KG1 (cell line): ENCODE measurements at places on chromosomes 6 and 20.

DNA sequence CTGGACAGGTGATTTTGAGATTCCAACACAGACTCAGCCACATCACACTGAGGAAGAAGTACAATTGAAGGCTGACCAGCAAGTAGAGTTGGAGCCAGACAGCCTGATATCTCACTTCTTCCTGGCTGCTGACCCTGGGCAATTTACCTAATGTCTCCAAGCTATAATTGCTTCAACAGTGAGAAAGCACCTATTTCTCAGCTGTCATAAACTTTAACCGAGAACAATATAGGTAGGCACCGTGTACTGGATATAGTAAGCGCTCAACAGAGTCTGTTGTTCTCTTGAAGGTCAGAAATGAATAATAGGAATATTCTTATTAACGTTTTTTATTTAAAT lies 28.3 kb downstream of the STX7 start:
- DNase-seq: no peak

DNA sequence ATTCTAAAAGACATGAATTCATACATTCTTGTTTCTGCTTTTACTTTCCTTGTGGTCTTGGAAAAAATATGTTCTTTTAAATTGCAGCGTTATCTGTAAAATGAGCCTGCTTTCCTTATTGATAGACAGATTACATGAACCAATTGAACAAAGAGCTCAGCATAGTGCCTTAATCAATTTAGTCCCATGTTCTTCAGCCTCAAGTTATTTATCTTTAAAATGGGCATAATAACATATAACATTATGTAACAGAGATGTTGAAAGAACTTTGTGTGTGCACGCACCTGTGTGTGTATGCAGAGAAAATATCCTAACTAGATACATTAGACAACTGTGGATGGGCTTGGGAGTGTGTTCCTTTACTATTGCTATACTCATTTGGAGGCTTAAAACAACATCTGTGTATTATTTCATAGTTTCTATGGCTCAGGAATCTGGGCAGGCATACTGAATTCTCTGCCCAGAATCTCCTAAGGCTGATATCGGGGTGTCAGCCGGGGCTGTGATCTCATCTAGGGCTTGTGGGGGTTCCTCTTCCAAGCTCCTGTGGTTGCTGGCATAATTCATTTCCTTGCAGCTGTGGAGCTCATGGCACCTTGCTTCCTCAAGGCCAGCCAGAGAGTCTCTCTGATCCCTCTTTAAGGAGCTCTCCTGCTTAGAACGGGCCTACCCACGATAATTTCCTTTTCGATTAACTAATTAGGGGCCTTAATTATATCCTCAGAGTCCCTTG lies 194.1 kb downstream of the ARID1B start:
- DNase-seq: no peak

DNA sequence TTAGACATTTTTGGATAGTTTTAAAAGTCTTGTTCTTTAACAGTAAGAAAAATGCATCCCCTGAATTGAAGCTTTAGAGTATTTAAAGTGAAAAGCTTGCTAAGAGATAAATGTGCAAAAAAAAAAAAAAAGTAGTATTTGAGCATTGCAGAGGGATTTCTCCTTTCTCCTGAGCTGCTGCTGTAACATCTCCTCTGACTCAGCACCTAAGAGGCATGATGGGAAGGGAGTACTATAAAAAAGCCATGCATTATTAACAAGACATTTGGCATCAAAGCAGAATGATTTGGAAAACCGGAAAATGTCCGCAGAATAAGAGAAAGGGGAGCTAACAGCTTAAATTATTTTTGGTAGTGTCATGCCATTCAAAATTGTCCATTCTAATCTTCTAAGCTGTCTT lies 27.9 kb downstream of the B4GALT5 start:
- no peak for DNase-seq

GRCh38 chr6:13881621-13882165 lies 43.1 kb upstream of the RNF182 start:
- no peak for DNase-seq
